CD4-positive, alpha-beta T cell treated with Interleukin-21 for 1 hour (primary cell): ENCODE measurements at places on chromosomes 5 and 9.

DNA sequence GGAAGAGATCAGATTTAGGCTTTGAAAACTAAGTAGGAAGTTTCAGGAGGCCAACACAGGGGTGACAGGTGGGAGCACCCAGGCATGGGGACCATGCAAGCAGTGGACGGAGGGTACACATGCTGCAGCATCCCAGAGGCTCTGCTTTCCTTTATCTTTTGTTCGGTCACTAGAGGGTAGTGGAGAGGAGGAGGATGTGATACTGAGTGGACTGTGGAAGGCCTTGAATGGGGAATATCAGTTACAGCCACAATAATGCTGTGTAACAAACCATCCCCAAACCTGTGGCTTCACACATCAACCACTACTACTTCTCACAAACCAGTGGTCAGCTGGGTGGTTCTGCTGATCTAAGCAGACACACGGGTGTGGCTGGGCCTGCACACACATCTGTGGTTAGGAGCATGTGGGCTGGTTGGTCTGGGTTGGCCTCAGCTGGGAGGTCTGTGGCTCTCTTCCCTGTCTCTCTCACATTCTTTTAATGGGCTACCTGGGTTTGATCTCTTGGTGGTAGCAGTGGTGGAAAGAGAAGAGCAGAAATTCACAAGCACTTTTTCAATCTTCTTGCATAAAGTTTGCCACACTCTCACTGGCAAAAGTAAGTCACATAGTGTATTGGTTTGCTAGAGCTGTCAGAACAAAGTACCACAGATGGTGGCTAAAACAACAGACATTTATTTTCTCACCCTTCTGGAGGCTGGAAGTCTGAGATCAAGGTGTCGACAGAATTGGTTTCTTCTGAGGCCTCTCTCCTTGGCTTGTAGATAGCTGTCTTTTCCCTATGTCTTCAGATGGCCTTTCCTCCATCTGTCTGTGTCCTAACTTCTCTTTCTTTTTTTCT, 238.7 kb downstream of the AGTPBP1 start:
- DNase-seq: no peak

DNA sequence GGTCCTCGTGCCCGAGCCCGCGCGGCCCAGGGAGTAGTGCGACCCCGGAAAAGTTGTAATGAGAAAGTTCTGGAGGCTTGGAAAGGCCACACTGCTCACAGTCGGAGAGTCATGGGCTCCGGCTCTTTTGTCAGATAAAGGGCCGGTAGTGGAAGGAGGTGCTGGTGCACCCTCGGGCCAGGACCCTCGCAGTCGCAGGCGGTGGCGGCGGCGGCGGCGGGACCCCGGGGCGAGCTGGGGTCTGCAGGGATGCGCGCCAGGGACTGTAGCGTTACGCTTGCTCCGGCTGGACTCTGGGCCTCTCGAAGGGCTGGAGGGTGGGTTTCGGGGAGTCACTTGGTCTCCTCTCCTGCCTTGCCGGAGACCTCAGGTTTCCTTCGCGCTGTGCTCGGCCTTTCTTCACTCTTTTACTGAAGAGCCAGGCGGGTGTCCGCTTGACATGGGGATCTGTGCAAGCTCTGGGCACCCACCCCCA, 1.5 kb downstream of the RORB start:
- no peak for DNase-seq

GRCh38 chr5:120476063-120476462, 12.0 kb downstream of the PRR16 start:
- no peak for DNase-seq

DNA sequence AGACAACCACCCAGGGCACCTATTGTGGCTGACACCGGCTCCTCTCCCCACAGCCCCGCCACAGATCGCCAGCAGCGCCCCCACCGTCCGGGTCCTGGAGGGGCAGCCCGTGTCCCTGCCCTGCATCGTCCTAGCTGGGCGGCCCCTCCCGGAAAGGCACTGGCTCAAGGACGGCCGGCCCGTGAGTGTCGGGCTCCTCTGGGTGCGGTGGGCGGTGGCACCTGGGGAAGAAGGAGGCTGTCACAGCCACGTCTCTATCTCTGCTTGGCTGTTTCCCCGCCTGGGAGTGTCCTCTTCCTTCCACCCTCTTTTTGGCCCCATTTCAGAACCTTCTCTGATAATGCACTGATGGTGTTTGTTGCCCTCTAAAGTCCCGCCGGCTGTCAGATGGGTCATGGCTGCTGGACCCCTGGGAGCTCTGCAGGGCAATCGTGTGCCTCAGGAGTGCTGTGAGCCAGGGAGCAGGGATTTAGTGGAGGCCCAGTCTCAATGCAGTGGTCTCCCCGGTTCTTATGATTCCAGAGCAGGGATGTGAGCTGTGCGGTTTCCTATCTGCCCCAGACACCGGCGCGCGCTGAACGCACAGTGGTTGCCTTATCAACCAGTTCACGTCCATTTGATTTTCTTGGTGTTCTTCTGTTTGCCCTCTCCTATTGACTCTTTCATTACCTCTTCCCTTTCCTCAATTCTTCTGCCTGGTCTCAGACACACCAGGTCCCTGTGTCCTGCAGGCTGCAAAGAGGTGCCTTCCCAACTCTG, 55.3 kb downstream of the HMCN2 start:
- no peak for DNase-seq

DNA sequence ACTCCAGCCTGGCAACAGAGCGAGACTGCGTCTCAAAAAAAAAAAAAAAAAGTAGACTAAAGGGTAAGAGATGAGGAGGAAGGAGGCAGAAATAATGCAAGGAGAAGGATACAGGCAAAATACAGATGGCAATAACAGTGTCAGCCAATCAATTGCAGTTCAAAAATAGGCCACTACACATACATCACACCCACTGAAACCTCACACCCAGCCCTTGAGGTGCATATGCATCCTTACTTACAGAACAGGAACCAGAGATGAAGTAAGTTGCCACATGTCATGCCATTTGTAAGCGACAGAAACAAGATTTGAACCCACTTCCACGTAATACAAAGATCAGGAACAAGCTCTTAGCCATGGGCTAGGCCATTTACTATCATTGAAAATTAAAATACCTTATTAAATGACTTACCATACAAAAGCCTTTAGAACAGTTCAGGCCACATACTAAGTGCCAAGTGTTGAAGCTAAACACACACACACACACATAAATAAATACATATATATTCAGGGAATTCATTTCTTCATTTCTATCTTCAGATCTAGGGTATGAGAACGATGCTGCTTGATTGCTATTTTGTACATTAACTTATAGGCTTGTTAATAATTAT, 98.4 kb downstream of the FNBP1 start:
- peak; percentile 81 for DNase-seq

DNA sequence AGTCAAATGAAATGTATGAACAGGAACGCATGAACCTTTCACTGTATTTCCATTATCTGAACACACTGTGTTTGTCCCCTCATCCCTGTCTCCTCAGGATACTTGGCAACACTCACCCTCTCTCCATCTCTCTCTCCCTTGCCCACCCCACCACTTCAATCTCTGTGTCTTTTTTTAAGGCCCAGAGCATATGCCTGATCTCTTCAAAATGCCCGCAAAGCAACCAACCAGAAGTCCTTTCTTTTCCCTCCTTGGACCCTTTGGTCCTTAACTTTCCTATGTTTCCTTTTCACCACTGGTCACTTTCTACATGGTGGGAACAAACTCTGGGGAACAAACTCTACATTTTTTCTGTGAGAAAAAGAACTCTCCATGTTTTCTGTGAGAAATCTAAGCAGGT, 3.2 kb upstream of the IRF1 start:
- no peak for DNase-seq

GRCh38 chr5:73484511-73484910, 13.7 kb upstream of the BTF3 start:
- DNase-seq: no peak

DNA sequence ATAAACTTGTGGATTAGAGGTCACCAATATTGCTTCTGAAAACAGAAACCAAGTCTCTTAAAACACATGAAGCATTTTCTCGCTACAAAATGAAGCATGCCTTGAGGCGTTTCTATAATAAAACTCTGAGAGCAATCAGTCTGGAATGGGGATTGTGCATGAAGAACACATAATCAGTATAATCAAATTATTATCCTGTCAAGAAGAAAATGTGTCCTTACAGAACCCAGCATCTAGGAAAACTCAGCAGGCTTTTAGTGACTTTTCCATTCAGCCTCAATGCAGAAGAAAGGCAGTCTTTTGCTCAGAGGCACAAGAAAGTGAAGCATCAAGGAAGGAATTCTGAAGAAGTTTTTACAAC, 121.9 kb downstream of the CDH18 start:
- no peak for DNase-seq

DNA sequence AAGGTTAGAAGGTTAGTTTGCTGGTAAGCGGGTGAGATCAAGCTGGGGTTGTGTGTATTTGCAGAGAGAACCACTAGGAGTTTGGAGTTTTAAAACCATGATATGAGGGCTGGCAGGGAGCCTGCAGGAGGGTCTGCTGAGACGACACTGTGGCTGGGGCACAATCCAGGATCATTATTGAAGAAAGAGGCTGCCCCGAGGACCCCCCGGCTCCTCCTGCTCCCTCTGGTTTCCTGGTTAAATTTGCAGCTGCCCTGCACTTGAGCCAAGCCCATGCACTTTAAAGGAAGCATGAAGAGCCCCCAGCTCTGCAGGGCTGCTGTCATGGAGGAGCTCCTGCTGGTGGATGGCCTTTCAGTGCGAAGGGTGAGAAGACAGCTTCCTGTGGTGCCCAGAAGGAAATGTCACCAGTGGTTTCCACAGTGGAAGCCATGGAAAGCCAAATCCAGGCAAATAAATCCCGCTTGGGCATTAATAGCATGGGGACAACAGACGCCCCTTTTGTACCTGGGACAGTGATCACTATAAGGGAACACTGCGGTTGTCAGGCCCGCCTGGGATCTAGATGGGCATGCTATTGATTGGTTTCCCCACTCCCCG, 140.7 kb downstream of the NSG2 start:
- DNase-seq: no peak

GRCh38 chr5:116358911-116359418, 215.7 kb downstream of the SEMA6A start:
- DNase-seq: no peak
